ENCODE measurements at places on chromosomes 11 and 22.

GRCh38 chr22:32465661-32466060 is 1.4 kb upstream of the BPIFC start:
- DNase-seq = no peak

GRCh38 chr11:12694183-12694531 is 19.9 kb downstream of the TEAD1 start:
- no peak for DNase-seq

DNA sequence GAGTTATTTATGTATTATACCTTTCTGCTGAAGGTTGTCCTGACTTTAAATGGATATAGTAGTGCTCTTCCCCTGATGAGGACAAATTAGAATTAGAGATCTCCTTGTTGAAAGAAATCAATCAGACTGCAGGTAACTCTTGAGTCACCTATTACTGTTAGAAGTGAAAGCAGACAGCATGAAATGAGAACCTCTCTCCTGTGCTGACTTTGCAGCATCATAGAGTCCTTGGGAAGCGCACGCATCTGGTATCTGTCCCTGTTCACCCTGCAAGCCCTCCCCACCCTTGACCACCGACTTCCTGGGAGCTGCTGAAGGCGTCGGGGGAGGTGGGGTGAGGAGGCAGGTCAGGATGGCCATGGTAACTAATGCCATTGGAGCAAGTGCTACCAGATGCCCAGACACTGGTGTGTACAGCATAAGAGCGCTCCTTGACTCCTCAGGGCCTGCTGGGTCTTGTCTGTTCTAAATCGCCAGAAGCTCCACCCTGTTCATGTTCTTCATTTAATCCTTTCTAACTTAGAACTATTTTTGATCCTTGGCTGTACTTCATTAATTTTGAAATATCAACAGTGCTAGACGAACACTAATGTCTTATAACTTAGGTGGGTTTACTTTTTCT is 143.9 kb downstream of the WNT7B start:
- no peak for DNase-seq

- no peak for DNase-seq
Observed at GRCh38 chr22:31206896-31207687, 5.0 kb upstream of the LIMK2 start.

DNA sequence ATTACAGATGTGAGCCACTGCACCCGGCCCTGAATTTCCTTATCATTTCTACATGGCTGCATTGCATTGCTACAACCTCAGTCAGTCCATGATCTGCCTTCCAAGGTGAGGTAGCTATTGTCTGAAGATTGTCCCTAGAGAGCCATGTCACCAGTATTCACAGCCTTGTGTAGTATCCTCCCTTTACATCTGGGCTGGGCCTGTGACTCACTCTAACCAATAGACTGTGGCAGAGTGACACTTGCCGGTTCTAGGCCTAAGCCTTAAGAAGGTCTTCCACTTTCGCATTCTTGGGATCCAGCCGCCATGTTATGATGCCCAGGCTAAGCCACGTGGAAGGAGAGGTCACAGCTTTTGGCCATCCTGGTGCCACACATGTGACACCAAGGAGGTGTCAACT is 10.1 kb upstream of the PLEKHB1 start:
- no peak for DNase-seq

GRCh38 chr22:46626911-46627805 is 7.0 kb downstream of the GRAMD4 start:
- DNase-seq = no peak

GRCh38 chr11:789943-790342 is at the start of gene CEND1:
TSS of gene CEND1 (minus strand) at chr11:790090. CDS start at chr11:788576, 1,514 bp downstream.
- peak; percentile 53 for DNase-seq

- DNase-seq = no peak
Observed at GRCh38 chr22:43077121-43077877, 11.9 kb downstream of the TTLL1 start.

DNA sequence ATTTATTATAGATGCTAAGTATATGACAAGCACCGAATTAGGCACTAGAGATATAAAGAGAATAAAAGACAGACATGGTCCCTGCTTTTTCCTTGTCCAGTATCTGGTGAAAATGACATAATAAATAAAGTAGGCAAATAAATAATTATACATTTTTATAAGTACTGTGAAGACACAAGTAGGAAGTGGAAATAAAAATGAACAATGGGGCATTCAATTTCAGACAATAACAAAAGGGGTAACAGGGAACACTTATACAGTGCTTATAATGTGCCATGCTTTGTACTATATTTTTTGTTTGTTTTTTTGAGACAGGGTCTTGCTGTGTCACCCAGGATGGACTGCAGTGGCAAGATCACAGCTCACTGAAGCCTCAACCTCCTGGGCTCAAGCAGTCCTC is 4.3 kb downstream of the KBTBD3 start:
- no peak for DNase-seq

- DNase-seq = no peak
Observed at GRCh38 chr22:46443850-46444389, 93.5 kb downstream of the CELSR1 start.

DNA sequence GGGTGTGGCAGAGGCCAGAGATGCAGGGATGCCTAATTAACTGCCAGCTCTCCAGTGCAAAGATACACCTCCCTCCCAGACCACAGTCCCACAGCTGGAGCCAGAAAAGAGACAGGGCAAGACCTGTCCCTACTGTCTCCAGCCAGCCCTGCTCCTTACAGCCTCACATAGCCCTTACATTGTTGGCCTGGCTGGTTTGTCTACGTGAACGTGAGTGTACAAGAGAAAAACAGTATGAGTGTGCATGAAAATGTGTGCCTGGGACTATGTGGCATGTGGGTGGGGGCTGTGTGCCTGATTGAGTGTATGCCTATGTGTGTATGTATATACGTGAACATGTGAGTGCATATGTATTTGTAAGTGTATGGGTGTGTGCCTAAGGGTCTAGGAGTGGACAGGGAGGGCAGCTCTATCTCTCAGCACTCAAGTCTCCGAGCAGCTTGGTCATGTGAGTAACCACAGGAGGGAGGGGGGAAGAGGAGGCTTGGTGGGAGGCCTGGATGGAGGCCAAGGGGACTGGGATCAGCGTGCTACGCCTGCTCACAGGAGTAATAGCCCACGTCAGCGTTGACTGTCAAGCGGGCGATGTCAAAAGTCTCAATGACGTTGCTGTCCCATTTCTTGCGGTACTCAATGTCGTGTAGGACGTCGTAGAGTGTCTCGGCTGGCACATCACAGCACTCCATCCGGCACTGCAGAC is 6.6 kb upstream of the ARAP1 start:
- no peak for DNase-seq

GRCh38 chr11:64560139-64560771 is 30.8 kb upstream of the SLC22A12 start:
- no peak for DNase-seq

GRCh38 chr11:106447631-106448191 is 370.2 kb downstream of the AASDHPPT start:
- DNase-seq = no peak

DNA sequence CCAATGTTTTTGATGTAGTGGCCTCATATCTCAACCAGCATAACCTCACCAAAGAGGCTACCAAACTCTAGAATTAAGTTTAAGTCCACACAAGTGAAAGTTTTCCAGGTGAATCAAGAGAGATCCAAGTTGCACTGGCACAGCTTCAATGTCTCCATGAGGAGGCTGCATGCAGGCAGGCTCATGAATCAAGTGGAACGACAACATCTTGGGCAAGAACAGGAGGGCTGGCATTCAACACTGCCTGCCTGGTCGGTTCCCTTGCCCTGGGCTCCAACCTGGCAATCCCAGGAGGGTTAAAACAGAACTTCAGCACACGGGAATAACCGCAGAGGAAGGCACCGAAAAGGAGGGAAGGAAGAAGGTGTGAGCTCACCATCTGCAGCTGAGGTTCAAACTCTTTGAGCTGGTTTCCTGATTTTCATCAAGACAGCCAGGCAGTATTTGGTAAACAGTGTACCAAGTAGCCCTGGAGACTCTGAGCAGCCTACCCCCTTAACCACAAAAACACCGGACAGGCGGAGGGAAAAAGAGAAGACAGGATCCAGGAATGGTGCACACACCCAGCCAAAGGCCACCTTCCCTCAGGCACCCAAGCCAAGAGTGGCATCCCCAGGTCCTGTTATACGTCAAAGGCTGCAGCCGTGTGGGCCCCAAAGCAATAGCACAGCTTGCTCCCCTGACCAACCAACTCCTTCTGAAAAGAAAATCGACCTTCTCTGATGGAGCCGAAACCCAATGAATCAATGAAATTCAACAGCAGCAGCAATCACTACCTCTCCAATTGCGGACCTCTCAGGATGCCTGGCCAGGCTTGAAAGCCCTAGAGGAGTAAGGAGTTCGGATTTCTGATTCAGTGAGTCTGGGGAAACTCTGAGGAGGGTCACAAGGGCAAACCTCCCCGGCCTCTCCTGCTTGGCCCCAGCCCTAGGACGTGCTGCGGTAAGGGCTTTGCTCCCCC is 1.3 kb downstream of the PACSIN2 start:
- DNase-seq = peak; percentile 7

DNA sequence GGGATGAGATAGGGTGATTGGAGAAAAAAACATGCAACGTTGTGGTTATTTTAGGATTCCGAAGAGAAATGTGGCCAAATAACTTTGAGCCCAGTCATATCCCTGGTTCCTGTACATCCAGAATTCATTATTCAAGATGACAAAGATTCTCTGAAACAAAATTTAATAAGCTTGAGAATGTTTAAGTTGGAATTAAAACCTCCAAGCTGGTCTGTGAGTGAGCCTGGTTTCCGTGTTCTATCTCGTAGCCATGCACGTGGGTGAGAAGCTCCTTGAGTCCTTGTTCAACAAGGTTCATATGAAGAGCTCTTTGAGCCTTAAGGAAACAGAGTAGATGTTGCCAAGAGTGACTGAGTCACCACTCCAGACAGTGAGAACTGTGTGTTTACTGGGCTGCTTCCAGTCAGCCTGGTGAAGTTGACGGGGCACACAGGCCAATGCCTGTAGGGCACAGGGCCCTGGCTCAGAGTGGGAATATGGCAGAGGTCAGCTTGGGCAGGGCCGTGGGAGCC is 206.5 kb downstream of the NAV2 start:
- no peak for DNase-seq

DNA sequence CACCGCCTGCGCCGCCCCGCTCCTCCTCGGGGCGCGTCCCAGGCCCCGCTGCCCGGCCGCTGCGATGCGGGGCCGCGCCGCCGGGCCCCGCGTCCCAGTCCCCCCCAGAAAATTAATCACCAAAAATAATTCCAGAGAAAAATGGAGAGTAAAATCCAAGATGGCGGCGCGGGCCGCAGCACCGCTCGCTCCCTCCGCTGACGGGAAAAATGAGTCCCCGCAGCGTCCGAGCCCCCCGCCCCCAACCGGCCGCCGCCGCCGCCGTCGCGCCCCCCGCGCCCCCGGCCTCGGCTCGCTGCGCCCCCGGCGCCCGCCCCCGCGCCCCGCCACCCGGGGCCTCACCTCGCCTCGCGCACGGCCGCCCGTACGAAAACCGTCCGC is at the start of gene KMT5B:
Gene KMT5B, minus strand, starts transcription at position 162 of the 381 bp plus-strand sequence. CDS start 23,220 bp downstream, outside the sequence.
- DNase-seq = no peak

- DNase-seq = no peak
Observed at GRCh38 chr11:122563761-122564160, 91.8 kb upstream of the UBASH3B start.

GRCh38 chr11:45560913-45561281 is 104.5 kb downstream of the CHST1 start:
- DNase-seq = no peak

DNA sequence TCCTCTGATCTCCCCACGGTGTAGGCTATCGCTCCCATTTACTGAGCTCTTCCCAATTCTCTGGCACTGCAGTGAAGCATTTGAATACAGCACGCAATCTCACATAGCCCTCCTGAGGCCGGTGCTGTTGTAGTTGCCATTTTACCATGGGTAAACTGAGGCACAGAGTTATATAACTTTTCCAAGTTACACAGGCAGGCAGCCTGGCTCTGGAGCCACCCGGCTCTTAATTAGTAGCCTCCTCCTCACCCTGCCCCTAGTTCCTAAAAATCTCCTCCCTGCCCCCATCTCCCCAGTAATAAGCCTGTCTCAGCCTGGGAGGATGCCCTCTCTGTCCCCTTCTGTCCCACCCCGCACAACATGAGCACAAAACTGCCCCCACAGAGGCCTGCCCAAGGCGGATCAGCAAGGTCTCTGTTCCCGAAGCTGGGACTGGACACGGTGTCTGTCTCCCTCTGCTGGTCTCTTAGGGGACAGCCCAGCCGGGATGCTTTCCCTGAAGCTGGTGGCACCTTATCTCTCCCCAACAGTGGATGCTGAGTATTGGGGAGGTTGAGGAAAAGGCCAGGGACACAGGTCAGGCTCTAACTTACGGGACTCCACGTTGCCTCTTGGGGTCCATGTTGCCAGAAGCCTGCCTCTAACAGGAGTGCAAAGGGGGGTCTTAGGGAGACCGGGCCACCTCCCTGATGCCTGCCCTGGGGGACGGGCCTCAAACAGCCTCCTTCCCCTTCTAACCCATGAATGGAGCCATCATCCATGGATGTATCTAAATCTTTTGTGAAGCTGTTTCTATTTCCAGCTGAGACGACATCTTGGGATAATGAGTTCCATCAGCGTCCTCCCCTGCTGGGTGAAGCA is 9.1 kb upstream of the CLCF1 start:
- DNase-seq = peak; percentile 83

DNA sequence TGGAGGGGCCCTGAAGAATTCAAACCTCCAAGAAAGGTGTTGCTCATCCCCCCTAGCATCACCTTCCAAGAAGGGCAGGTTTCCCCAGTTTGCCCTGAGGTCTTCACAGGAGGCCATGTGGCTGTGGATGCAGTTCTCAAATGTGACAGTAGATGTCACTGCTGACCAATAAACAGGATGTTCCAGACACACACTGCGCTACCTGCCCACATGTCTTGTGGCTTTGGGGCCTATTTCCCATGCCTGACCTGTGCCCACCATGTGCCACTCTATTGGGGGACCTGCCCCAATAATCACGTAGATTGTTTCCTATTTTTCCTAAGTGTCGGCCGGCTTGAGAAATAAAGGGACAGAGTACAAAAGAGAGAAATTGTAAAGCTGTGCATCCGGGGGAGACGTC is 4.5 kb downstream of the GSTT2 start:
- peak; percentile 12 for DNase-seq

- DNase-seq = no peak
Observed at GRCh38 chr22:49676230-49676629, 151.4 kb downstream of the BRD1 start.

DNA sequence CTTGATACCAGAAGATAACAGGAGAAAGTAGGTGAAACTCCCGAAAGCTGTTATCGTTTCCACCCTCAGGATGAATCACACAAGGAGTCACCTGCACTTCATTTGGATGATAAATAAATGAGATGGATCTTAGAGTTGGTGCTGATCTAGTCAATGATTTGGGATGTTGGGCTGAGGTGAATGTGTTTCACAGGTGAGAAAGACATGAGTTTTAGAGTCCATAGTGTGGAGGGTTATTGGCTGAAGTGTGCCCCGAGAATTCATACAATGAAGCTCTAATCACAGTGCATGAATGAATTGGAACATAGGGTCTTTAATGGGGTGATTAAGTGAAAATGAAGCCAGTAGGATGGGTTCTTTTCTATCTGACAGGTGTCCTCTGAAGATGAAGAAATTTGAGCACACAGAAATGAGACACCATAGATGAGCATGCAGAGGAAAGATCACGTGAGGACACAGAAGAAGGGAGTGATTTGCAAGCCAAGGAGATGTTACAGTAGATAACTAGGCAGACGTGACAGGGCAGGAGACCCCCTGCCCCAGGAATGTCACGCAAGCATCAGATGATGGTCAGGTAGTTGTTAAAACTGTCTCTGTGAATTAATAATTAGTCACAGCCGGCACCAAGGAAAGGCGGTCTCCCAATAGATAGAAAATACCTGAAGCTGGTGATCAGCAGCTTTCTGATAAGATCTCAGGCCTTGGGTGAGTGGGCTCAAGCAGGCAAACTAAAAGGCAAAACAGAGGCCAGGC is 60.3 kb upstream of the IGLL5 start:
- no peak for DNase-seq

GRCh38 chr11:64356498-64357411 is 2.2 kb upstream of the RPS6KA4 start:
- peak; percentile 34 for DNase-seq

GRCh38 chr22:33807470-33807869 is 112.8 kb downstream of the LARGE1 start:
- DNase-seq = no peak
